HAP-1 (cell line): ENCODE measurements at places on chromosomes 2 and 18.
A peak's percentile ranks its signal among the peaks of the same experiment; 100 is the strongest.

- peak; percentile 60 for DNase-seq
These were observed 77.0 kb upstream of the CNGA3 start for GRCh38 chr2:98269274-98269673.

DNA sequence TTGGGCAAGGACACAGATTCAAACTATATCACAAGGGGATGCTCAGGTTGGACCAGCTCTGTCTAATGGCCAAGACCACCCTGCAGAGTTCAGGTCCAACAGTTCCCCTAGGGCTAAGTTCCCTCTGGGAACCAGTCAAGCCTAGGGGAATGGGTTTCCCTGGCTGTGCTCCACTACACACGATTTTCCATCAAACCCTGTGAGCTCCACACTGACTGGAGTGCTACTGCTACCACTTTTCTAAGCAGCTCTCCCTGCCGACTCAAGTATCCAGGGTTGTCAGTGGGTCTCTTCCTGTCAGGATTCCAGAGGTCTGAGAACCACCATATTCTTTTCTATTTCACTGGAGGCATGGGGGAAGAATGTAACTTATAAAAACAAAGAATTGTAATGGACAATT is 280.4 kb upstream of the COL3A1 start:
- no peak for DNase-seq

DNA sequence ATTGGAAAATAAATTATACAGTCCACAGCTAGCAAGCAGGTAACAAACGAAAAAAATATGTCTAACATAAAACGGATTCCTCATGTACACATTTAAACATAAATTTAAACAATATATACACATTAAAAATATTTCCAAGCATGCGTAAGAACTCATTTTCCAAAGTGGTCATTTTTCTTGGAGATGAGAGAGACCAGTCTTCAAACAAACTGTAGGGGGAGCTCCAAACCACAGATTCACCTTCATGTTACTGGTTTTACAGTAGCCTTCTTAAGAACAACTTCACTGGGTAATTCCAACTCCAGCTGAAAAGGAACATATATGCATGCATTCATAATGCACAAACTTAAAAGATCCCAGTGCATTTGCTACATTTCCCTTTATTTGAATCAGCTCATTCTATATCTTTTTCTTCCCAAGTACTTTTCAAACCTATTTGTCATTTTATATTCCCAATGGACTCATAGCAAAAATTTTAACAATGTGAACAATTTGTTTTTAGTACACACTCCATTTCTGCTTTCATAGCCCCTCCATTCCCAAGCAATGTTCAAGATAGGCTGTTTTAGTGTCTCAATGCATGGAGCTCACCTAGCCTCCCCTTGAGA is 4.7 kb upstream of the STAMBP start:
- peak; percentile 87 for DNase-seq

GRCh38 chr2:136381722-136382633 is 264.0 kb upstream of the CXCR4 start:
- no peak for DNase-seq

GRCh38 chr18:63297687-63298399 is 21.7 kb downstream of the BCL2 start:
- DNase-seq, result no peak

- DNase-seq, result no peak
These were observed 42.1 kb upstream of the ITSN2 start for GRCh38 chr2:24402242-24403097.

DNA sequence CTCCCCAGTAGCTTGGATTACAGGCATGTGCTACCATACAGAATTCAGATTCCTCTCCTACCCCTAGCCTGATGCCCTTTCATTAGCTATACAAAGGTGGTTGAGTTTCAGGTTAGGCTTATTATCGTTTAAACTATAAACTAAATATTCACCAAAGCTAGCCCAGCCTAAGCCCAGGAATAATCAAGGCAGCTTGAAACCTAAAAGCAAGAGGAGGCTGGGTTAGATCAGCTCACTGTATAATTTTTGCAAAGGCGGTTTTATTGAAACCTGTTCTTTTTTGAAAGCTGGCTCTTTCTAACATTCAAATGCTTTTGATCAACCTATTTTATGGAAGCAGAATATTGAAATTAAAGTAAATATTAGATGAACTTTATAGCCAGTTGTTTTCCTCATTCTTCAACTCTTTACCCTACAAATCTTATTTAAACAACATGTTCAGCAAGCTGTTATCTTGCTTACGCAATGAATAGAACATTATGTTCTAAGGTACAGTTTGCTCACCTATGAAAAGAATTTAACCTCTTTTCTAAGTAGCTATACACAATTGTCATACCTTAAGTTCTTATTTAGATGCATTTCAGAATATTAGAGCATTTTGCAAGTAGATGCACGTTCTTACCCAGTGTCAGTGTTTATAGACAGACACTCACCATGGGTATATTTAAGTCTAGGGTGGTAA is 241.6 kb downstream of the NEDD4L start:
- no peak for DNase-seq

DNA sequence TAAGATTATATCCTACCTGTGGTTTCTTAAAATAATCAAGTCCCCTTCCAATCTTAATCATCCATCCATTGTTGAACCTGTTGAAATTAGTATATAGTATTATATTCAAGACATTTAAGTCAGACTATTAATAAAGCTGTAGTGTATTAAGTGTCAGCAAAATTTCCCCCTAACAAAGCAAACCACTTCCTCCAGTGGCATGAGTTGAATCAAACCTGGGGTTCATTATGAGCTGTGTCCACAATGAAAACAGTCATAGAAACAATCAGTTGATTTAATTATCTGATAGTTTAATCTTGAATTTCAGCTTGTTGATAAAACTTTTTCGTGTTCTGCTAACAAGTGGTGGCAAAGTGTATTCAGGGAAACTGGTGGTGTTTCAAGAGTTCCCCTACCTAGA is 11.3 kb downstream of the MITD1 start:
- no peak for DNase-seq

- no peak for DNase-seq
These were observed 25.1 kb downstream of the DNPEP start for GRCh38 chr2:219362524-219363164.

- DNase-seq, result no peak
These were observed 249.9 kb upstream of the EPAS1 start for GRCh38 chr2:46047290-46047689.

GRCh38 chr18:36636237-36636817 is 192.5 kb downstream of the TPGS2 start:
- DNase-seq, result no peak

DNA sequence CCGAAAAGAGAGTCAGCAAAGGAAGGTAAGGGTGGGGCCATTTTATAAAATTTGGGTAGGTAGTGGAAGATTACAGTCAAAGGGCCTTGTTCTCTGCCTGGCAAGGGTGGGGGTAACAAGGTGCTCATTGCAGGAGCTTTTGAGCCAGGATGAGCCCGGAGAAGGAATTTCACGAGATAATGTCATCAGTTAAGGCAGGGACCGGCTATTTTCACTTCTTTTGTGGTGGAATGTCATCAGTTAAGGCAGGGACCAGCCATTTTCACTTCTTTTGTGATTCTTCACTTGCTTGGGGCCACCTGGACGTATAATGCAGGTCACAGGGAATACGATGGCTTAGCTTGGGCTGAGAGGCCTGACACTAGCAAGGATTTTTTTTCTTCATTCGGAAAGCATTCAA is 58.1 kb downstream of the CYP1B1 start:
- no peak for DNase-seq

GRCh38 chr2:133682347-133682746 is 114.1 kb upstream of the NCKAP5 start:
- DNase-seq, result no peak

GRCh38 chr18:44803019-44803650 is 122.4 kb downstream of the SETBP1 start:
- no peak for DNase-seq

DNA sequence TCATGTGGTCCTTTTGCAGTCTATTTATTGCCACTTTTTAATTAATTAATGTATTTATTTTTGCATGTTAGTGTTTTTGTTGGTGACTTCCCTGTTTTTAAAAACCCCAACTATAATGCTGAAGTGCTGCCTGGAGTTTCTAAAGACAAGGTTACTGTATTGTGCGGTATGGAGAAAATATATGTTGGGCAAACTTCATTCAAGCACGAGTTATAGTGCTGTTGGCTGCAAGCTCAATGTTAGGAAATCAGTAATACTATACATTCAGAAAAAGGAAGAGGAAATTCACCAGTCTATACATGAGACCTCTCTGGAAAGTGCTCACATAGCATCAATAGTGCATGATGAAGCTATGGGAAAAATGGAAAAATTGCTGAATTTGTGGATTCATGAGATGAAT is 15.4 kb upstream of the RBMS1 start:
- DNase-seq, result no peak

DNA sequence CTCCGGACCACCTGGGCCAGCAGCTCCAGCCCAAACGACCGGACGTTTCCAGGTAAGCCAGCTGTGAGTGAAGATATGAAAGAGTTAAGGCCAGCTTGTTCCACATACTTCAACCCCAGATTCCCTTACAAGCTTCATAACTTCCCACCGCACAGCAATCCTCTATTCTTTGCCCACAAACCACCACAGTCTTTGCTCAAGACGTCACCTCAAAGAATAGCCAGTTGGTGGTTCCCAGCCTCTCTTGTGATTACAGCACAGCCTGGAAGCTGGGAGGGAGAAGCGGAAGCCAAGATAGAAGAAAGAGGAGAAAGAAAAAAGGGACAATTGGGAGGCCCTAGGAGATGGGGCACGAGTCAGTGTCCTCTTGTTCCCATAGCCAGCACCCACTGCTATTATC is 70.6 kb downstream of the NRP2 start:
- no peak for DNase-seq

- no peak for DNase-seq
These were observed 2.9 kb upstream of the MRPL44 start for GRCh38 chr2:223954401-223954800.

- no peak for DNase-seq
These were observed 277.5 kb downstream of the DYSF start for GRCh38 chr2:71730785-71731383.

DNA sequence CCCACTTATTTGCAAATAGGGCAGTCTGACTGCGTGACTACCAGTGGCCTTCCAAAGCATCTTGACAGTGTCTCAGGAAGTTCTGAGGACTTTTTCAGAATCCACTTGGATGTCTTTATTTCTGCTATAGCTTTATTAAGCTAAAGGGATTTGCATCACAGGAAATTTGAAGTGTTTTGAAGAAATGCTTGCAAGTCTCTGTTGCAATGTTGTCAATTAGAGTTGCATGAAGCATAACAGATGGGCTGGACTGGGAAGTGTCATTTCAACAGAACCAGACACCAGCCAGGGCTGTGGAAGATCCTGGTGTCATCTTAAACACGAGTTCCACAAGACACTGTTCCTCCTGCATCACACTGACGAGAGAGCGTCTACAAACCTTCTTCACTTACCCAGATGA is 224.5 kb downstream of the EN1 start:
- DNase-seq, result no peak

DNA sequence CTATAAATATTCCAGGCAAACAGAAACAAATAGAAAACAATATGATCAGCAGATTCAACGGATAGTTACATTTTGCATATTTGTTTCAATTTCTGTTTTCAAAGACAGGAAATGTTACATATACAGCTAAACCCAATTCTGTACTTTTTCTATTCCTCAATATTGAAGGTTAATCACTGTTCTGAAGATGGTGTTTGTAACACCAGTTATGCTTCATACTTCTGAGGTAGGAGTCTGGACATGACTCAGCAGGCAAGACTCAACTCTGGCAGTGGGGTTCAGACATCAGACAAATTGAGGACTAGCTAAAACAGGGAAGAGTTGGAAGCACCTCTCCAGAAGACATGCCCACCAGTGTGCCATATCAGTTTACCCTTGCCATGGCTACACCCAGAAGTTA is 16.6 kb downstream of the SERPINB13 start:
- DNase-seq, result no peak

- no peak for DNase-seq
These were observed 133.4 kb downstream of the NRP2 start for GRCh38 chr2:205815673-205816072.
